ENCODE measurements at places on chromosomes 4 and X.

DNA sequence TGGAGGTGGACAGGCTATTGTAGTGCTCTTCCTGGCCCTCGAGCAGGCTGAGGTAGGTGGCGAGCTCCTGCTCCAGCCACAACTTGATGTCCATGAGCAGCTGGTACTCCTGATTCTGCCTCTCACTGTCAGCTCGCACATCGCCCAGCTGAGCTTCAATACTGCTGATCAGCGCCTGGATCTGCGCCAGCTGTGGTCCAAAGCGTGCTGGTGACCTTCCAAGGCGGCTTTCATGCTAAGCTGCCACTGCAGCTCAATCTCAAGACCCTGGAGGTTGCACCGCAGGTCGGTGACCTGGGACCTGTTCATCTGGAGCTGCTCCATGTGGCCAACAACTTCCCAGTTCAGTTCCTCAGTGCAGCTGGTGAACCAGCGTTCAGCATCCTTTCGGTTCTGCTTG is 31.2 kb downstream of the LRIT3 start:
- DNase-seq, result no peak

GRCh38 chr4:77376788-77377460 is 219.9 kb downstream of the CCNG2 start:
- DNase-seq, result no peak

DNA sequence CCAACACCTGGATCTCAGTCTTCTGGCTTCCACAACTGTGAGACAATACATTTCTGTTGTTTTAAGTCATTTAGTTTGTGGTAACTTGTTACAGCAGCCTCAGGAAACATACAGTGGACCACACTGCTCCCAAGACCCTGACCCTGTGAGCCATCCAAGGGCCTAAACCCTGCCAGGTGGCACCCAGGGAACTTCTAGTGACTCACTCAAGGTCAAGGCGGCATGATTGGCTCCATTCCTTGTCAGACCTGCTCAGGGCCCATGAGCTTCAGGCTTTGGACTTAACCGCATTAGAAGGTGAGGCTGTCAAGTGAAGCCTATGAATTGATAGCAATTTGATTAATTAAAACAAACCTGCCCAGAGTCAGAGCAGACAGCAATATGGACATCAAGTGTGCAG is 165.7 kb upstream of the MAMLD1 start:
- DNase-seq, result no peak

DNA sequence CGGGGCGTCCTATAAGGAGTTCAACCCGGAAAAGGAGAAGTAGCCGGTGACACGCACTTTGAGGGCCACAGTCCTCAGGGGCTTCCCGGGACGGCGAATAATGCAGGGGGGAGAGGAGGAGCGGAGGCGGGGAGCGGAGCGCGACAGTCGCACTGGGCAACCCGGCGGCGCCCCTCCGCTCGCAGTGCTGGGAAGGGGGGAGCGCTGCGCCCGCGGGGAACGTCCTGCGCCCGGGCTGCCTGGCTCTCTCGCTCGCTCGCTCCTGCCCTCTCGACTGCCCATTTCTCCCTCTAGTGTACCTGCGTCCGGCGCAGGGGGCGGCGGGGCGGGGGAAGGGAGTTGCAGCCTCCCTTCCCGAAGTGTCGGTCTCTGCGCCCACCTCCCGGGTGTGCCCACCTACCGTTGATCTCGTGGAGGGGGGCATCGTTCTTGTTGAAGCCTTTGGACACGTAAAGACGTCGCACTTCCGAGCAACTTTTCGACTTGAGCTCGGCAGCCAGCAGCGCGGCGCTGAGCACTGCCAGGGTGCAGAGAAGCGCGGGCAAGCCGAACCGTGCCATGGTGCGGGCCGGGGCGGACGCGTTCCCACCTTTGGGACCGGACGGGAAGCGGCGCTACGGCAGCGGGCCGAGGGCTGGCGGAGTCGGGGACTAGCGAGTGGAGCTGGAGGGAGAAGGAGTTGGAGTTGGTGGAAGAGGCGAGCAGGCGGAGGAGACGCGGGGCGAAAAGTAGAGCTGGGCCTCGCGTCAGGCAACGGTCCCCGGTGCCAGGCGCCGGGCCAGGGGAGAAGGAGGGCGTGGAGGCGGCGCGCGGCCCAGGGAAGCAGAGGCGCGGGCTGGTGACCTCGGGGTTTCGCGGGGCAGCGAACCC is 648 bp downstream of the GPC4 start:
- DNase-seq, result peak; percentile 21

GRCh38 chr4:25903900-25904747 is 9.9 kb upstream of the SMIM20 start:
- no peak for DNase-seq

DNA sequence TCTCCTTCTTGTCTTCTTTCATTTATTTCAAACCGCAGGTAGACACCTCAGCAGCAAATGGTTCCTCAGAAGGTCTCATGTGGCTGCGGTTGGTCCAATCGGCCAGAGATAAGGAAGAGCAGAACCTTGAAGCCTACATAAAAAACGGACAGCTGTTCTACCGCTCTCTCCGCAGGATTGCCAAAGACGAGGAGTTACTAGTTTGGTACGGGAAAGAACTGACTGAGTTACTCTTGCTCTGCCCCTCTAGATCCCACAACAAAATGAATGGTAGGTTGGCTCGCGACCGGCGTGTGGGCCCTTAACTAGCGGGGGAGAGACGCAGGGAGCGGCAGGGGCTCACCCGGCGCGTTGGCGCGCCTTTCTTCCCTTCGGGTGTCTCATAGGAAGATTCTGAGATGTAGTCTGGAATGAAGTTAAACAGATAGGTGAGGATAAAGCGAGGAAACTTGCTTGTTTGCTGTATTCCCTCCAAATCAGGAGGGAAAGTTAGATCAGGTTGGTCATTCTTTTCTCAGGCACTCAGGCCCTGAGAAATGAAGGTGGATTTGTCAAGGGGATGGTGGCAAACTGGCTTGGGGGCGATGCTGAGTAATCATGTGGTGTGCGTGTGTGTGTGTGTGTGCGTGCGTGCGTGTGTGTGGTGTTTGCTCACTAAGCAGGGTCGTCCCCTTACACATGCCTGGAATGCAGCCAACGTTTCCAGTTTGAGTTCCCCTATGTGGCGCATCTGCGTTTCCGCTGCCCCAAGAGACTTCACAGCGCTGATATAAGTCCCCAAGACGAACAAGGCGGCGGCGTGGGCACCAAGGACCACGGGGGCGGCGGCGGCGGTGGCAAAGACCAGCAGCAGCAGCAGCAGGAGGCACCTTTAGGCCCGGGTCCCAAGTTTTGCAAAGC is 4.2 kb downstream of the PRDM8 start:
- no peak for DNase-seq

GRCh38 chr4:31408121-31408520 is 688.0 kb downstream of the PCDH7 start:
- no peak for DNase-seq

DNA sequence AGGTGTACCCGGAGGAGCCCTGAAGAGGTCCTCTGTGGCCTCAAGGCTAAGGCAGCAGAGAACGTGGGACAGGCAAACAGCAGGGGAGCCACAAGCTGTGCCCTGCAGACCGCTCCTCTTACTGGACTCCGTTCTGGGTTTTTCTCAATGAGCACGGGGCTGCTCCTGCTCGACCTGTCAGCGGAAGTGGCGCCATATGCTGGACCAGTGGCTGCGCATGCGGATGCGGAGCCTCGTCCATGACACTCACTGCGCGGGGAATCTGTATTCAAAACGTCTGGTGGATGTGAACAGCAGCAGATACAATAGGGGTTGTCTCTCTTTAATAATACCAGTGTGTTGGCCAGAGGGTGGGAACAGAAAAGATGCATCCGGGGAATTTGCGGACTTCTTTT is 29.5 kb downstream of the REELD1 start:
- no peak for DNase-seq

DNA sequence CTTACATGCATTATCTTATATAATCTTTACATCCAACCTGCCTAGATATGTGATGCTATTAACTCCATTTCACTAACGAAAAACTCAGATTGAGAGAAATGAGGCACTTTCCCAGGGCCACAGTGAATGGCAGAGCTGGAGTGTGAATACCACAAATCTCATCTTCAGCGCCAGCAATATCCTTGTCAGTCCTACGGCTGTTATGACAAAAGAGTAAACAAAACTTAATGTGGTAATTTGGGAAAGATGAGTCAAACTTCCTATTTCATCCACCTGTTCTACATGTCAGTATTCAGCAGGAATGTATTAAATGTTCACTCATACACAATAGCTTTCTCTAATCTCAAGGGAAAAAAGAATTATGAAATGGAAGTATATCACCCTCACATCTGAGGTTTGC is 56.9 kb downstream of the FAT1 start:
- DNase-seq, result no peak

GRCh38 chrX:28010875-28011274 is 29.6 kb upstream of the DCAF8L1 start:
- DNase-seq, result no peak

DNA sequence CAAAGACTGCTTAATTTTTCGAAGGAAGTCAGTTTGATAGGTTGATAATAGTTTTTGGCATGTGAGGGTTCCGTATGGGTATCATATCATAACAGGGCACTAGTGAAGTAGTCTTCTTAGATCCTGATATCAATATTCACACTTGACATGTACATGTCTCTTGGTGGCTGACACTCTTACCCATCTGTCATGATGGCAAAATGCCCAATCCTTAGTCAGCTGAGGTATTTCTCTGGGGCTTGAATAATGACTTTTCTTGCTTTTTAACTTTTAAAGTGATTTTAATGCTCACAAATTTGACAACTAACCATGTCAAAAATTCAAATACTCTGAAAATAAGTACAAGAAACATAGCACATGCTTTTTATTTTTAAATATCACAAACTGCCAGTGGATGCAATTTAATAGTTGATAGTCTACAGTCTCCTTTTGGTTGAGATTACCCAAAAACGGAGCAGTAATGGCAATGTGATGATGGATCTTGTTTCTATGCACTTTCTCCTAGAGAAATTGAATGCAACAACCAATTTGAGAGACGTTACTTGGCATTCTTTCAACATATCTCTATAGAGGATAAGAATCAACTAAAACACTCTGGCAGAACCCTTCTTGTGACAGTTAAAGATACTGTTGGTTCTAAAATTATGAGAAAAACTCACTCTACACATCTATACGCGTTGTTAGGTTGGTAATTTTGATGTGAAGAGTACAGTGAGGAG is 552.9 kb upstream of the PABPC4L start:
- DNase-seq, result no peak

DNA sequence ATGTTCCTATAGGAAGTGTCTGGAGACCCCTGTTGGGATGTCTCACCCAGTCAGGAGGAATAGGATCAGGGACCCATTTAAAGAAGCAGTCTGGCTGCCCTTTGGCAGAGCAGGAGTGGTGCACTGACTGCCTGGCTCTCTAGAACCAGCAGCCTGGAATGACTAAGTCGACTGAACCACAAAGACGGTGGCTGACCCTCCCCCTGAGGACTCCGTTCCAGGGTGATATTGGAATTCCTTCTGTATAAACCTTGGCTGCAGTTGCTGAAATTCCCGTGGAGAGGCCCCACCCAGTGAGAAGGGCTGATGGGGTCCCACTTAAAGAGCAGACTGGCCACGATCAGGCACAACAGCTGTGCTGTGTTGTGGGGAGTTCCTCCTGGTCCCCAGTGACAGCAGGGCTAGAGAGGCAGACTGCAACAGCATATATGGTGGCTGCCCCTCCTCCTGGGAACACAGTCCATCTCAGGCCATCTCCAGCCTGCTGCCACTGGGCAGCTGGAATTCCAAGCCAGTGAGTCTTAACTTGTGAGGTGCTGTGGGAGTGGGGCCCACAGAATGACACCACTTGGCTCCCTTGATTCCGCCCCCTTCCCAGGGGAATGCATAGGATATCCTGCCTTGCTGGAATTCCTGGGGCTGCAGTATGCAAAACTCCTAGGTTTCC is 41.8 kb upstream of the RLIM start:
- DNase-seq, result no peak

- DNase-seq, result no peak
Observed at GRCh38 chr4:164771088-164771487, 17.2 kb downstream of the SMIM31 start.

DNA sequence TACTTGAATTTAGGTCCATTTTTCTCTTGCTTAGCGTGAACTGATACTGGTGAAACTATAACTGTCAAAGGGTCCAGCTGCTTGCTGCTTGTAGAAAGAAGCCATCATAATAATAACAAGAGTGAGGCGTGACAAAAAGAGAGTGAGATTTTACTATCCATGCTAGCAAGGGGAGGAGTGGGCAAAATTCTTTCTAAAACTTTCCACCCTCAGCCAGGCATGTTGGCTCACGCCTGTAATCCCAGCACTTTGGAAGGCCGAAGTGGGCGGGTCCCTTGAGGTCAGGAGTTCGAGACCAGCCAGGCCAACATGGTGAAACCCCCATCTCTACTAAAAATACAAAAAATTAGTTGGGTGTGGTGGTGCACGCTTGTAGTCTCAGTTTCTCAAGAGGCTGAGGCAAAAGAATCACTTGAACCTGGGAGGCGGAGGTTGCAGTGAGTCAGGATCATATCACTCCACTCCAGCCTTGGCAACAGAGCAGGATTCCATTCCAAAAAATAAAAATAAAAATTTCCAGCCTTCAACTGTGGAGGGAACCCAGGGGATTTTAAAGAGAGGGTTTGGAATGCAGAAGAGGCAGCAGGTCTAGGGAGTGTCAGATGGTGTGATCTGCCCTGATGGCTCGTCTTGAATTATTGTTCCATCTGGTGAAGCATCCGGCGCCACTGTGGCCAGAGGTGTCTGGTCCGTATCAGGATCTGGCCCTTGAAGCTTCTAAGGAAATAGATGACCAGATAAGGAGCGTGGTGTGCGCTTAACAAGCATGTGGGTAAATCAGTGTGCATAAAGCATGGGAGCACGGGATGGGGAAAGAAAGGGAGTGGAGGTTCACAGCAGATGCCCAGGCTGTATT is 51.8 kb downstream of the LRP2BP start:
- DNase-seq, result no peak

- DNase-seq, result no peak
Observed at GRCh38 chr4:70721747-70722146, at the start of gene RUFY3. RUFY3 (plus strand) TSS chr4:70721964; CDS start chr4:70722574, 610 bp downstream.

DNA sequence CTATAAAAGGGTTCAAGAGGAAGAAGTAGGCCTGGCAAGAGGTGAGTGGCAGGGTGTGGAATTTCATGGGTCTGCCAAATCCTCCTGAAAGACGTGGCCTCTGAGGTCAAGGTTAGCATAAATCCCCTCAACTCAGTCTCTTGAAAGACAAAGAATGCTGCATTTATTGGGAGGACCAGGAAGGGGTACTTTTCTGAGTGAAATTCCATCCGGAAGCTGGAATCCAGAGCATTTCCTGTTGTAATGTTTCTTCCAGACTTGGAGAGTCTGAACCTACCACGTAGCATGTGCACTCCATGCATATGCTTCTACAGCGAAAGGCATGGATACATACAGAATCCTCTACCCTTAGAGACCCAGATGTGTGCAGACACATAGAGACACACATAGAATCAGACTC is 13.4 kb upstream of the FGD1 start:
- DNase-seq, result no peak

All from colonic mucosa (tissue), 4 donors.